ENCODE measurements at places on chromosomes 7 and 10.

GRCh38 chr7:155426543-155427410, 31.2 kb upstream of the EN2 start:
- no peak for DNase-seq

DNA sequence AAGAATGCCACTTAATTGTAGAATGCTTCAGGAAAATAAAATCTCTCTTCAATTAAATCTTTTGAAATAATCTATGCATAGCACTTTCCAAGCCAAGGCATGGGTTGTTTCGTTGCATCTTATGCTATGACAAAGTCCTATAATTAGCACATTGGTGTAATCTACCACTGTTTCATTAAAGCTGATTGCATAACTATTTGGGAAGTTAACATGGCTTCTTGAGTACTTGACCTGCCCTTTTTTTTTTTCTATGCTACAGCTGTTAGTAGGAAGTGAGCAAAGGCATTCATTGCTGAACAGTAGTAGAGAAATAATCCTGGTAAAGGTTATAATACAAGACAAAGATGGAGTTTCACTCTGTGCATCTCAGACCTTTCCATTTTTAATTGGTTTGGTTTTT, 557.2 kb upstream of the CELF2 start:
- DNase-seq = no peak

- no peak for DNase-seq
Measured at GRCh38 chr7:114130866-114131265, 212.1 kb upstream of the PPP1R3A start.

- no peak for DNase-seq
Measured at GRCh38 chr7:137934176-137934826, 67.6 kb downstream of the CREB3L2 start.

GRCh38 chr10:128625926-128626325, 499.7 kb upstream of the MKI67 start:
- no peak for DNase-seq

GRCh38 chr7:42893346-42894240, 18.3 kb downstream of the C7orf25 start:
- no peak for DNase-seq

DNA sequence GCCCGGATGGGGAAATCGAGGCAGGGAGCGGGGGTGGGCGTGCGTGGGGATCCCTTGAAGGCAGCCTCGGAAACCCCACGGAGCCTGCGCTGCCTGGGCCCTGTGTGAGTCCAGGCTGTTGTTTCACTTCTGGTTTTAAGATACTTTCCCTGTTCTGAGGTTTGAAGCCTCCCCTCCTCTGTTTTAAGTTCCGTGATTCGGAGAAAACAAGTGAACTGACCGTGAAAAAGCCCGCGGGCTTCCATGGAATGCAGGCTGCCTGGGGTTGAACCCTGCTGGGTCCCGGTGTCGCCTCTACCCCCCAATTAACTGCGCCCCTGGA, 401 bp downstream of the LRRC27 start:
- DNase-seq = no peak

GRCh38 chr7:105426606-105427146, 38.0 kb upstream of the SRPK2 start:
- no peak for DNase-seq

- DNase-seq = no peak
Measured at GRCh38 chr10:26215396-26215934, 1.1 kb upstream of the GAD2 start.

DNA sequence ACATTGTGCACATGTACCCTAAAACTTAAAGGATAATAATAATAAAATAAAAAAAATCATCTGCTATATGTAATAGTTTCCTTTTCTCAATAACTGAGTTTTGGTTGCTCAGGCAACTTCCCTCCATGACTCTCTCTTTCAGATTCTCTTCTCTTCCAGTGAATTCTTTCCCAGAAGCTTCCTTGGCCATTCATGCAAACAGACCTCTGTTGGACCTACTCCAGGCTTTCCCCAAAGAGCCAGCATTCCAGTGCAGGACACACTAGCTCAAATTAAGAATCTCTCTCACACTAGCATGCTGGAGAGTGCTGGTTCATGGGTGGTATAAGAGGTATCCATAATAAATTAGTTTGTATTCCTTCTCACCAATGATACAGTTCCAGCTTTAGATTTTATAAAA, 31.0 kb upstream of the ZEB1 start:
- DNase-seq = no peak

DNA sequence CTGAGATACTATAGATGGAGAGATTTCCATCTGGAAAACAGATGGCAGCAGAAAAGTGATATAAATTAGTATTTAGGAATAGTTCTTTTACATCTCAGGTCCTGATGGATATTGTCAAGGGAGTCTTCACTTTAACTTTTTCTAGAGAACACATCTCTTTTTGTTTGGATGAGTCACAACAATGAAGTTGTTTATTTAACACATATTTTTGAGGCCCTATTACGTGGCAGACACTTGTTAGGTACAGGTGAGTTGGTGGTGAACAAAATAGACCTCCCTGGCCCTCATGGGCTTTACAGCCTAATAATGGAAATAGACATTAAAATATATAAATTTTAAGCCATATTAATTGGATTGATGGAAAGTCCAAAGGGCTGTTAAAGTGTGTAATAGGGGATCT, 168.3 kb downstream of the VTI1A start:
- no peak for DNase-seq

- peak; percentile 61 for DNase-seq
Measured at GRCh38 chr7:99624484-99624883, 7.7 kb downstream of the ZSCAN25 start.

GRCh38 chr10:81179805-81180452, 642.2 kb downstream of the SH2D4B start:
- no peak for DNase-seq

GRCh38 chr7:25643286-25643685, 415.0 kb upstream of the NPVF start:
- no peak for DNase-seq

DNA sequence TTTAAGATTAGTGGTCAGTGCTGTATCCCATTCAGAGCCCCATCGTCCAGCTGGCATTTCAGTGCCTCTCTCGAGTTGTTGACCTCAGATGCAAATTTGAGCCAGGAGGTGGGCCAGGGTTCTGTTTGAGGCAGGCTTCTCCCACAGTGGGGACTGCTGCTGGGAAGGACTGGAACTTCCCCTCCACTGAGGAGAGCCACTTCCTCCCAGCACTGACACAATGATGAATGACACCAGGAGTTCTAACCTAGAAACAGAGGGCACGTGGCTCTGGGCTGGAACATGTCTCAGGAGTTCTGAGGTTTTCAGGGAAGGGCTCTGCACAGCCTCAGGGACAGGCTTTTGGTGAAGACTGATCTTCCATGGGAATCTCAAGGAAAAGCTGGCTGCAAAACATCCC, 18.3 kb upstream of the BTBD16 start:
- no peak for DNase-seq

DNA sequence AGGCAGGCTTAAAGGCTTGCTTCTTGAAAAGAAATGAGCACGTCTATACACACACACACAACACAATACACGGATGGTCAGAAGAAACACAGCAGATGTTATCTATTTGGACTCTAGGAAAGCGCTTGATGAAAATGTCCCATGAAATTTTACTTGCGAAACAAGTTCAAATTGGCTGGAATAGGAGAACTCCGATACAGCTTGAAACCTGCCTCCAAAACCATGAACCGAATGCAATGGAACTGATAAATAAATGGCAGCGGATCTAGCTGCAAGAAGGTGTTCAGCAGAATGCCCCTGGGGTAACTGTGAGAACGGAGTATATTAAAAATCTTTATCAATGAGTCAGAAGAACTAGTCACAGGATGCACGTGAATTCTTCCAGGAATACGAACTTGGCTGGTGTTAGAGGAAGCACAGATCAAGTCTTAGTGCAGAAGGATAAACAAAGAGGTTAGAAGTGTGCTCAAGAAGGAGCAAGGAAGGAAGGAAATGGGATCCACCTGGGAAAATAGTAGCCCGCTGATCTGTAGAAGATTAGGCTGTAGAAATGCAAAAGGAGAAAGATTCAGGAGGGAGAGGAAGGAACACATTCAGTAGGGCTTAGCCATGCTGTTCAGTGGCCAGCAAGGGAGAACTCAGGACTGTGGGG, 142.0 kb upstream of the PRKCQ start:
- DNase-seq = no peak

DNA sequence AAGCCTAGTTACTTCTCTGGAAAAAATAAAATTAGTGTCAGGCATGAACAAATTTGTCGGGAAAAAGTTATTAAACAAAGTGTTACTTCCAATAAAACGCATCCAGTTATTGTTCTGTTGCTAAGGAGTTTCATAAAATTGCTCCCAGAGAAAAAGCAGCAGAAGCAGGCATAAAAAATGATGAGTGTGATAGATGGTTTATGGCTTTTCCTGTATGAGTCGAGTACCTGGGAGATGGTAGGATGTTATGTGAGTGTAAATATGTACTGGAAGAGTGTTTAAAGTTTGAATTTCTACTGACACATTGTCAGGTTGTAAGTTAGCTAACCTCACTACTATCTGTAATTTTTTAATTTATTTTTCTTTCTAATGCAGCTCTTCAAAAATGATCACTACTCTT, 390.7 kb downstream of the ARL4A start:
- DNase-seq = no peak

DNA sequence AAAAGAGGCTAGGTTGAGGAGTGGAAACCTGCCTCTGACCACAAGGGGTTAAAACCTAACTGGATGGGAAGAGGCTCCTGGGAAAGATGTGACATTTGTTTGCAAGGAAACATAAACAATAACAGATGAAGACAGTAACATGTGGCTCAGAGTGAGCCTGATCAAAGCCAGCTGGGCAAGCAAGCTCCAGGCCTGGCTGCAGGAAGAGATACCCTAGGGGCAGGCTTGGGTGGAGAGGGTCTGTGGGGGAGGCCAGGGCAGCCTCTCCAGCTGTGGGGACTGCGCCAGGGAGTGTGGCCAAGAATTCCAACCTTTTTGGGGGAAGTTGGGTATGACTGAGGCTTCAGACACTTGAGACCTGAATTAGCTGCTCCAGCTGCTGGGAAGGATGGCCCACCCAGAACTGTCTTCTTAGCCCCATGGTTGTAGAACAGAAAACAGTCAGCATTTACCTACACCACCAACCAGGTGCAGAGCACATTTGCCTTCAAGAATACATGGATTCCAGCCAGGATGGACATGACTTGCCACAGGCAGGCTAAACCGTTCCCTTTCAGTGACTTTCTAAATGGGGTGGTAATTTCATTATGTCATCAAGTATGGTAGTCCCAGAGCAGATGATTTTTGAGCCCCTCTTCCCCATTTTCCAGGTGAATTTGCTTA, 10.4 kb upstream of the FAM170B start:
- DNase-seq = no peak

DNA sequence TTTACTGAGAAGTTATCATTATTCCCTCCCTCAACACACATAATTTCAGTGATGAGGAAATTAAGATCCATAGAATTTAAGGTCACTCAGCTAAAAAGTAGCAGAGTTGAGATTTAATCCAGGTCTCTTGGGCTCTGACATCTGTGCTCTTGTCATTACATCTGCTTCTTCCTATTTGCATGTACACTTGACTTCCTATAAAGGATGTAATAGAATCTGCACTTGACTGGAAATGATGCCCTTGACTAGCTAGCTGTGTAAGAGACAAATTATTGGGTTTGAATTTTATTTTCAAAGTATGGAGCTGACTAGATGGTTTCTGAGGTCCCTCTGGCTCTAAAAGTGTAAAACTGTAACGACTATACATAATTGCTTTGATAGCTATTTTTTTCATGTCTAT, 59.5 kb downstream of the AGK start:
- DNase-seq = no peak

DNA sequence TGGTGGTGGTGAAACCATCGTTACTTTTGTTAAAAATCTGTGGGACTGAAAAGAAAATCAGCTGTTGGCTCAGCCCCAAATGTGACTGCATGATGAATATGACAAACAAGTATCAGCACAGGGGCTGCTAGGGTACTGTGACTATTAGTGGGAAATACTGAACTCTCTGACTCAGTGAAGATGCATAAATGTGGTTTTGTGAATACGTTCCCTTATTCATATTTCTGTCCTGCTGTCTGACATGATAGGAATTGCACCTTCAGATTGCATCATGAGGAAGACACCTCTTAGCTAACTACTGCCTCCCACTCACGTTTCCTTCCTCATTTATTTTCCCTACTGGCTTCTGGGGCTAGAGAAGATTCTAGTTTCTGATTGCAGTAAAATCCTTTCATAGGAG, 1.4 kb downstream of the CLEC5A start:
- DNase-seq = no peak

DNA sequence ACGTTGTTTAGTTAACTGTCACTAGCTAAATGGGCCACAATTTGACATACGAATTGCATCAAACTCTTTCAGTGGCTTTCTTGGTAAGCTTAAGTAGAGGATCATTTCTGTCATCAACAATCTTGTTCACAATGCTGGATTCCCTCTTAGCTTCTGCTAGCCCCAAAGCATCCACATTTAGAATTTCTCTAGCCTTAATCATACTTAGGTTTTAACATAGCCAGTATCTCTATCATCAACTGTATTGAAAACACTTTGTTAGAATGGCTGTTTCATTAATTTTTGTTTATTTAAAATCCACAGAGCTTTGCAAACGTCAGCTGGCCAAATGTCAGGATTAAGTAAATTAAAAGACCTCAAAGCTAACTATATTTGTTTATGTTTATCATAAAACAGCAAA, 41.1 kb downstream of the ABRAXAS2 start:
- DNase-seq = no peak

DNA sequence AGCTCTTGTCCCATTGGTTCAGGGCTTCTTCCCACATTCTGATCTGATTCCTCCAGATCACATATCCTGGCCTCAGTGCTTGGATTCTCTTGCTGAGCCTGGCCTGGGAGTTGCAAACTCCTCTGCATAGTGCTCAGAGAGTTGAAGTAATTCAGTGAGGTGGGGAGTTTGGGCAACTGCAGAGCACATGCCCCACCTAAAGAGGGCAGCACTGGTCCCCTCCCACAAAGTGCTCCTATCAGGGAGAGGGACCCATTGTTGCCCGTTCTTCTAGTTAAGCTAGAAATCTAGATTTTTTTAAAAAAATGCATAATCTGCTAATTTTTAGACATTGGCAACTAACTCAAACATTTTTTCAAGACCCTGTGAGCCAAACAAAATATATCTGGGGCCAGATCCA, 45.1 kb downstream of the CHN2 start:
- DNase-seq = no peak

DNA sequence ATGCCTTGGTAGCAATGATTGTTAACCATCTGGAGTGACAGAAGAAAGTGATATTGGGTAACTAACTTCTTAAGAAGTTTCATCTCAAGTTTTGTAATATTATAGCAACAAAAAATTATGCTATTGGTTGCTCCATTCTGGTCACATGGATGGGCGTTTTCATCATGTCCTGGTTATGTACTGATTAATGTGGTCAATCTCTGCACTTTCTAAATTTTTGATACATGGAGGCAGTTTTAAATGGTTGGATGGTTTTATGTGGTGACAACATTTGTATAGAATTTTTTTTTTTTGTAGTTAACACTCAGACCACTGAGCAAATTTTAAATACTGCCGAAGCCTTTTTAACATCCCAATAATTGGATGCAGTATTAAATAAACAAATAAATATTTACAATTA, 55.2 kb upstream of the CCAR1 start:
- DNase-seq = no peak
